A549 treated with AZD2906 at 1 μM for 4 hours (cell line): ENCODE measurements at places on chromosomes 3 and 15. TPM values are rescaled to one million over a fixed set of nuclear protein-coding genes. Genes with fewer than 3 reads are reported as not detected.

ITGA11 gene
- 2.8 to 6.1 TPM (median 4.5 TPM) in 5 replicates for total RNA-seq

PCCB gene
- total RNA-seq: 27.3 to 30.1 TPM (median 28.3 TPM) in 5 replicates

LTK gene
- total RNA-seq: 0.05 to 0.20 TPM (median 0.05 TPM) in 5 replicates

GOLGA6L10 gene
- 0.28 to 0.67 TPM (median 0.43 TPM) in 5 replicates for total RNA-seq

IL12A gene
- 0.97 to 1.8 TPM (median 1.1 TPM) in 5 replicates for total RNA-seq

TRIM42 gene
- total RNA-seq: not detected in 5 replicates

UBA7 gene
- 0.18 to 0.66 TPM (median 0.25 TPM) in 5 replicates for total RNA-seq

CPN2 gene
- not detected in 5 replicates for total RNA-seq
